Activated CD4-positive, alpha-beta T cell treated with anti-CD3 and anti-CD28 coated beads, Interleukin-2, Interleukin-6, amounts not matched to agents 100 ng/mL and 50 ng/mL, durations not matched to agents 16 hours and 8 hours (primary cell): ENCODE measurements at places on chromosomes 1 and 21.

DNA sequence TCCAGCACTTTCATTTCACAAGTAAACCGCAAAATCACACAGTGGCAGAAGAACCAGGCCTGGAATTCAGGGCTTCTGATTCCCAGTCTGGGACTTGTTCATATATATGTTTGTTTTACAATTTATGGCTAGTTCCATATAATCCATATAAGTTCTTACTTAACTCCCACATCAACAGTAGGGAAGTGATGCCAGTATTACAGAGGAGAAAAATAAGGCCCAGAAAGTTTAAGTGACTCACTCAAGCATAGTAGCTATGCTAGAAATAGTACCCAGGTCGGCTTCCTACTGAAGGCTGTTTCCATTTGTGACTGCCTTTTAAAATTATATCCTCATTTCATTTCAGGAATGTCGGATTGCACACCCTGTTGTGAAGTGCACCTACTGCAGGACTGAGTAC is 1.4 kb downstream of the FAM76A start:
- no peak for DNase-seq

DNA sequence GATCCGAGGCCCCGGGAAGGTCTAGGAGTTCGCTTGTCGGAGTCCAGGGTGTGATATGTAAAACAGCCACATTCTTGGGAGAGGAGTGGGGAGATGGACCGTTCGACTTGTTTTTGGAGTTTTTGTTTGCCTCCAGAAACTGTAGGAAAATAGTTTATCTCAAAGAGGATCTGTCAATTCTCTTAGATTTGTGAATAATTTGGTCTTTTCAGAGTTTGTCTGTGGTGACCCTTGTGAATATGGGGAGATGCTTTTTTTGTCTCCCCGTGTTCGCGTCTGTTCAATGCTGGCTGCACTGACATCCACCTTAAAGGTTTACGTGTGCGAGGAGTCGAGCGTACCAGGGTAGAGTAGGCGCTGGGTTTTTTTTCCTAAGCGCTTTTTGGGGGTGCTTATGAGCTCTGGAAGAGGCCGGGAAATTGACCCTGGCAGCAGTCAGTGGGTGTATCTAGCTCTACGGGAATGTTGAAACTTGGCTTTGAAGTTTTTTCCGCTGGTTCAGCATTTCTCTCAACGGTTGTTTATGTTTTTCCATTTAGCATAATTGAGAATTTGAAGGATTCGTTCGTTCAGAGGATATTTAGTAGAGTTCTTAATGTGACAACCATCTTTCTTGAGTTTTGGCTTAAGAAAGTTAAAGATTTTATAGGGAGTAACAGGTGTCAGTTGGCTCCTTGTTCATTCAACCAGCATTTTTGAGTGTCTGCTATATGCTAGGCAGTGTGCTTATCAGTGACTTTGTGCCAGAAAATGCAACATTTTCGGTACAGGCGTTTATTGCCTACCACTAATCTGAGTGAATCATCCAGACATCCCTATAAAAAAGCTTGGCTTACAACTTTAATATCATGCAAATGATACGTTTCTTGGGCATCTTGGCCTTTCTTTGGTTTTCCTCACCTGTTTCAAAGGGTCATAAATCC is 1.2 kb downstream of the SZRD1 start:
- no peak for DNase-seq

DNA sequence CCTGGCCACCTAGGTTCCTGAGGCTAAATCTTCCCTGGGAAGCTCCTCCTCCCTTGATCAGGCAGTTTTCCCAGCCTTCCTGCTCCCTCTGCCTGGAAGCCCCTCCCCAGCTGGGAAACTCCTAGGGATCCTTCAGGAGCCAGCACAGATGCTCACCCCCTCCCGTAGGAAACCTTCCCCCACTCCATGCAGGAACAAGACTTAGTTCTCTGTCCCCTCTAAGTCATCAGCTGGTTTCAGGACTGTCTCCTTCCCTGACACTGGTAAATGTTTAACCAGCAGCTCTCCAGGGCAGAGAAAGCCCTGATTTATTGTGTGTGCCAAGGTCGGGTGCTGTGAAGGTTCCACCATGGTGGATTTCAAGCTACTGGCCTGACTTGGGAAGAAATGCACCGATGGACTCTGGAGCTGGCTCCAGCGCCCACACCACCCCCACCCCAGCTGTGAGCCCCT is 25.0 kb downstream of the TTC39A start:
- no peak for DNase-seq

DNA sequence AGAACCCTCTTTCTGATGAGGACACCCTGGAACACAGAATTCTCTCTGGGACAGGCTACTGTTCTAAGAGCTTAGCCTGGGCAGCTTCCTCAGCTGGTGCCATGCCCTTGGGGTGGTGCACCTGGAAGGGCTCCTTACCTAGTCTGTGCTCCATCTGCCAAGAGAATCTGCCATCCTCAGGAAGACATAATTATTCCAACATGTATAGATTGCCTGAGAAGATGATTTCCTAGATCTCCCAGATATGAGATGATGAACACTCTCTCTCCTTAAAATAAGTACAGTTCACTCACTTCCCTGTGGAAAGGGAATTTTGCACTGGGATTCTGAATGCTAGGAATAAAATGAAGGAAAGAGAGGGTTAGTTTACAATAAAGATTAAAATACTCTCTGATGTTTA is 87.6 kb downstream of the NENF start:
- DNase-seq, result no peak

- no peak for DNase-seq
These were observed 37.5 kb downstream of the ELAPOR1 start for GRCh38 chr1:109151146-109151990.

GRCh38 chr1:10943991-10944730 is 68.3 kb upstream of the TARDBP start:
- DNase-seq, result no peak

DNA sequence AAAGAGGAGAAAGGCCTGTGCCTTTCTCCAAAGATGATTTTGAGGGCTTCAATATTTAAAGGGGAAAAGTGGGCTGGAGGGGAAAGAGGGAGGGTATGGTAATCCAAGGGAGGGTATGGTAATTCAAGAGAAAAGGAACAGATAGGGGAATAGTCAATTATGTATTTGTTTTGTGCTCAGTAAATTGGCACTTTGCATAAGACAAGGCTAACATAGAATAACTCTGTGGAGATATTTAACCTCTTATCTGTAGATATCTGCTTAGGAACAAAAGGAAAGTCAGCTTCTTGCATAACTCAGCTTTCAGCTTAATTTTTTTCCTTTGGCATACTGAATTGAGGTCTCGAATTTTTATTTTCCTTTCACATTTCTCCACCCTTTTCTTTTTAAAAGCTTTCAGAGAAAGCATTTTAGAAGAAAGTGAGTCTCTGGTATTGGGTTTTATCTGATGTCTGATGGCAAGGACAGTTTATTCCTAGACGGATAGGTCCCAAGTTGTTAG is 119.9 kb upstream of the F3 start:
- no peak for DNase-seq

DNA sequence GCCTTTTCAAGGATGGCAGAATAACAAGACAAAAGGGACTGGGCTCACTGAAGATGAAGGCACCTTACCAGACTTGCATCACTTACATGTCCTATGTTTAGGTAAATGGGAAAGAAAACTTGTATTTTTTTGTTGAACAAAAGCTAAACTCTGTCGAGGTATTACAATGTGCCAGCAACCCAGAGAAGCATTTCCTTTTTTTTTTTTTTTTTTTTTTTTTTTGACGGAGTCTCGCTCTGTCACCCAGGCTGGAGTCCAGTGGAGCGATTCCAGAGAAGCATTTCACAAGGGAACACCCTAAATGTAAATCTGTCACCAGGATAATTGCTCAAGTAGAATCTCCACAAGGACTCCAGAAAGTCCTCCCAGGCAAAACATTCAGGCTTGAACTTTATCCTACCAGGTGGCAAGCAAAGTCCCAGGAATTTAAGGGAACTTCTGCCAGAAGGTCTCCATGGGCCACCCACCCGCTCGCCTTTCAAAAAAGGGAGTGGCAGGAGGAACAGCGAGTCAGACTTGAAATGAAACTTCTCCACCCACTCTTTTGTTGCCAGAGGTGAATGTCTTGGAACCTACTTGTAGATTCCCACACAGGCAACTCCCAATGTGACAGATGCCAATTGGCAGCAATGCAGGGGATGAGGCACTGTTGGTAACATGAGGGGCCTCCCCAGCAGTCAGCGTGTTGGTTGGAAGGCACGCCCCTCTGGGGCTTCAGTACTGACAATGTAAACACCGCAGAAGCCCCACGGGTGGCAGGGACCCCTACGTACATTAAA is 125.0 kb downstream of the TIAM1 start:
- no peak for DNase-seq

DNA sequence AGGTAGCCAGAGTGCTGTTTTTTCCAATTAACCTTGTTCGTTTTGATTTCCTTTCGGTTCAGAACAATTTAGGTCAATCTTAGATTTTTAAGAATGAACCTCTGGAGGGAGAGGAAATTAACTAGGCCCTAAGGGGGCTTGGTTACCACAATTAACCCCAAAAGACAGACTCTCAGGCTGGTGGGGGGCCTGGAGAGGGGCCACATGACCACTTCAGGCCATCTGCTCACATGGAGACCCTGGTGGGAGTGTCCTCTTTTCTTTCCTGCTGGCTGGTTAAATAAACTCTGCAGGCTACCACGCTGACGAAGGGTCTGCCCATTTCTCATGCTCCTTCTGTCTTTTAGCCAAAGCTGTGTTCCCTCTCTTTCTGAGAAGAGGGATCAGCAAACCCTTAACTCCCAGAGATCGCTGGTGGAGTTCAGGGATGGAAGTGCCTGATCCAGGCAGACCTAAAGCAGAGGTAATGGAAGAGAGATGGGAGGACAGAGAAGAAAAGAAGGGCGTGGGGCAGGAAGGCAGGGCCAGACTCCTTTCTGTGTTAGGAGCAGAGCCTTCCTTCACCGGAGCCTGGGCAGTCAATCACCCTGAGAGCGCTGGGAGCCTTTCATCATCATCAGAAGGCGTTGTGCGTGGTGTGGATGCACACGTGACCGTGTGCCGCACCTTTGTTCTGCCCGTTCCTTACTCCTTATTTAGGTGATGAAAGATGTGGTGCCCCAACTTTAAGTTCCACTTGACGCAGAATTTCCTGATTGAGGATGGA is 58.5 kb downstream of the KIF26B start:
- no peak for DNase-seq

DNA sequence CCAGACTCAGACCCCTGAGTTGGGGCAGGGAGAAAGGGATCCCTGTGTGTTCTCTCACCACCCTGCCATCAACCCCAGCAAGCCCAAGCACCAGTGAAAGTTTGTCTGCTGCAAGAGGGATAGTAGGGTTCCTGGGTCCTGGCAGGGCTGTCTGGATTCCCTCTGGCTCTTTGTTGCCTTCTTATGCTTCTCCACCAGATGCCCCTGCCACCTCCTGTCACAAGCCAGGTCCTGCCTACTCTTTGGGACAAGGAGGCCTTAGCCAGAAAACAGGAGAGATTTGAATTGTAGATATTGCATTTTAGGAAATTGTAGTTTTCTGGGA is 21.7 kb downstream of the UBE2T start:
- no peak for DNase-seq

GRCh38 chr1:54397090-54397591 is 9.1 kb downstream of the SSBP3 start:
- DNase-seq, result no peak

- DNase-seq, result no peak
These were observed 258 bp downstream of the CCT3 start for GRCh38 chr1:156337888-156338179.

- no peak for DNase-seq
These were observed 255.9 kb downstream of the CAMTA1 start for GRCh38 chr1:7040969-7041695.

- no peak for DNase-seq
These were observed 147.1 kb upstream of the ARHGEF16 start for GRCh38 chr1:3307359-3307758.

DNA sequence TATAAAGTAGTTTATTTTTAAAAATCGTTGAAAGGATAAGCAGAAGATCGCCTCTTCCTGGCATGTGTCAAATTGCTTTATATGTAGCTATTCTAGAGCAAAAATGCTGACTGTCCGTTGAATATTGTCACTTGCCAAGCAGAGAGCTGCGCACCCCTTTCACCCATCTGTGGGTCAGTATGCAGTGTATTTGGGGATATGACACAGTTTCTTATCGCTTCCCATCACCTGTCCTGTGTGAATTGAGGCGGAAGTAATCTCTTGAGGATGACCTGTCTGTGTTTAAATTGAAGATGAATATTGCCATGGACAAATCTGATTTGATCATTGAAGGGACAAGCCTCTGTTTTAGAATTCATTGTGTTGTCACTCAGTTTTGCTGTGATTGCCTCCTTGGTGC is 52.2 kb downstream of the POFUT2 start:
- no peak for DNase-seq

- no peak for DNase-seq
These were observed 17.1 kb upstream of the ADGRB2 start for GRCh38 chr1:31781138-31781755.

DNA sequence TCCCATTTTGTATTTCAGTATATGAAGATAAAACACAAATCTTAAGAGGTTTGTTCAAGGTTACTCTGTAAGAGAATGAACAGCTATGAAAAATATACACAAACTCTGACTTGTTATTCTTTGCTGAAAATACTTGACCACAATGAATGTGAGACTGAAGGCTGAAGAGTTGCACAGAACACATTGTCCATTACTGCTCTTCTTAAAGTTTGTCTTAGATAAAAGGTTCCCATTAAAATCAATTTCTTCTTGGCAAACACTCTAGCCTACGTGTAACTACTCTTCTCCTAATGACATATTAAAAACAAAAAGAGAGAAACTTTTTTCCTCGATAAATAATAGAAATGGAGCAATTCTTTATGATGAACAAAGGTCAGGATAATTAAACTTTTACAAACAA is 45.2 kb upstream of the RABGAP1L start:
- no peak for DNase-seq

DNA sequence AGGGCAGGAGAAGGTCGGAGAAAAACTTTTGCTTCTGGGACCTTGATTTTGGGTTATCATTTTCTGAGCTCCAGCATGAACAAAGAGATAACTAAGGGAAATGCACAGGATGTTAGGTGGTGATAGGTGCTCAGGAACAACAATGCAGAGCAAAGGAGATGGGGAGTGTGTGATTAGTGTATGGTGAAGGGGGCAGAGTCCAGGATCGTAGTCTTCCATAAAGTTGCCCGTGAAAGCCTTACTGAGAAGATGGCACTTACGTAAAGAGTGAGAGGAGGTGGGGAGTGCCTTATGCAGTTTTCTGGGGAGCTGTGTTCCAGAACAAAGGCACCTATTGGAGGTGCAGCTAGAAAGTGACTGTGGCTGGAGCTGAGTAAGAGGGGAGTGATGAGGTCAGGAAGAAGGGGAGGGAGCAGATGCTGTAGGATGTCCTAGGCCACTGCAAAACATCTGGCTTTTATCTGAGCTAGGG is 11.6 kb downstream of the KCNK1 start:
- no peak for DNase-seq

DNA sequence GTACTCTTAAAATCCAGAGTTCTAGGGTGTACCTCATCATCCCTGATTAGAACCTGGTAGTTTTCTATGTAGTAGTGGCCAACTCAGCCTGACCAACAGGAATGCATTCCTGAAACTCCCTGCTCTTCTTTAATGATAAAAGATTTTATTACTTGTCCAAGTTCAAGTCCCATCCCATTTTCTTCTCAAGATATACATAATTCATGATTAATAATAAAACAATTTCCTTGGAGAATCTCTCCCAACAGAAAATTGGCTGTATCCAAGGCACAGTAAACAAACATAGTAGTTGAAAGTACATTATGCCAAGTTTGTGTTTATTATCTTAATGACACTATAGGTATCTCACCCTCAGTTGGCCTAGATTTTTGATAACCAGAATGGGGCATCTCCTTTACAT is 714.1 kb upstream of the ADAMTS5 start:
- DNase-seq, result no peak
